ENCODE measurements at places on chromosomes 2 and 18.

- DNase-seq, result peak; percentile 43
These were observed 34.9 kb downstream of the RNF144A start for GRCh38 chr2:6952101-6952500.

- no peak for DNase-seq
These were observed 107.0 kb downstream of the MGAT5 start for GRCh38 chr2:134360745-134361487.

DNA sequence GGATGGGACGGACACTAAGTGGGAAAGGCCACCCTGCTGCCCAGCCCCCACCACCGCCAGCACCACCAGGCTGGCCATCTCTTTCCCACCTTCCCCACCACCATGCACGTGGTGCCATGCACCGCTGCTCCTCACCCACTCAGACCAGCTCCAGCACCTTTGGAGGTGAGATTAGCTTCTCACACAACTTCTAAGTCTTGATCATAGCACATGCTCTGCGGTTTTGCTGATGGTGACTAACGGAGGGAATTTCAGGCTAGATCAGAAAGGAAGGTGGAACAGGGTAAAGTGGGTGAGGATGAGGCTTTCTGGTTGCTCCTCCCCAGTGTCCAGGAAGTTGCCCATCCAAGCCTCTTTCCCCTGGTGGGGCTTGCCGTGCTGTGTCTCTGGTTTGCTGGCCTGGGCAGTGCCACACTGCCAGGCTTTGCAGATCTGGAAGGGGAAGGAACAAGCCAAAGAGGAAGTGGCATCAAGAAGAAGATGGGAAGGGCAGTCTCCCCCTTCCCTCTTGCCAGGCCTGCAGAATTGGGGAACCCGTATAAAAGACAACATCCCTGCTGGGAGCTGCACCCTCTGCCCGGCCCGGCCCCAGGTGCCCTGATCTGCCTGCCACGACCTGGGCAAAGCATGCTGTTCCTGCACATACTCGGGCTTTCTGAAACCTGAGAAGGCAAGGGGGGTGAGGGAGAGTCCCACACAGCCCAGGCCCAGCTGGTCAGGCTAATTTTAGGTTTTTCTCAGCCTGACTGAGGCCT lies 44.3 kb upstream of the CAB39 start:
- DNase-seq, result peak; percentile 29

- peak; percentile 94 for DNase-seq
These were observed 486 bp upstream of the GPR39 start for GRCh38 chr2:132415915-132416722.

GRCh38 chr2:238155761-238156694 lies 2.7 kb upstream of the ERFE start:
- DNase-seq, result no peak

DNA sequence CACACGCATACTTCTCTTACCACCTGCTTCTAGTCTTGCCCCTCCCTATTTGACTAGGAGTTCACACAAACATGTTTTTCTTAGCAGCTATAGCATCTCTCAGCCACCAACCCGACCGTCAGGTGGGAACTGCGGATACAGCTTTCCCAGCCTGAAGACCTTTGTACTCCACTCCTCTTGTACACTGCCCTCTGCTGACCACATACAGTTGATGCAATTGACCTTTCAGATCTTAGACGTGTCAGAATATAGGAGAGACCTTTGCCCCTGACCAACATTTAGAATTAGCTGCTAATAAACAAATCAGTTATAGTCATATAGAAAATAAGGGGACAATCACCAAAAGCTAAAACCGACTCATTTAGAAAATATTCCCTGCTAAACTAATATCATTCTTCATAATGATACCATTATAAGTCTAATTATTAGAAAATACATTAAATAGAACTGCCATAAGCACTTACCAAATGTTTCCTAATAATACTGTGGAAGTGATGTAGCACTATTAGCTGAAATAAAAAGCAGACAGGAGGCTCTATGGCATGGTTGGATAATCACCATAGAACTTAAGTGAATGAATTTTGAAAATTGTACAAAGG lies 208.4 kb downstream of the RAD51AP2 start:
- peak; percentile 54 for DNase-seq

DNA sequence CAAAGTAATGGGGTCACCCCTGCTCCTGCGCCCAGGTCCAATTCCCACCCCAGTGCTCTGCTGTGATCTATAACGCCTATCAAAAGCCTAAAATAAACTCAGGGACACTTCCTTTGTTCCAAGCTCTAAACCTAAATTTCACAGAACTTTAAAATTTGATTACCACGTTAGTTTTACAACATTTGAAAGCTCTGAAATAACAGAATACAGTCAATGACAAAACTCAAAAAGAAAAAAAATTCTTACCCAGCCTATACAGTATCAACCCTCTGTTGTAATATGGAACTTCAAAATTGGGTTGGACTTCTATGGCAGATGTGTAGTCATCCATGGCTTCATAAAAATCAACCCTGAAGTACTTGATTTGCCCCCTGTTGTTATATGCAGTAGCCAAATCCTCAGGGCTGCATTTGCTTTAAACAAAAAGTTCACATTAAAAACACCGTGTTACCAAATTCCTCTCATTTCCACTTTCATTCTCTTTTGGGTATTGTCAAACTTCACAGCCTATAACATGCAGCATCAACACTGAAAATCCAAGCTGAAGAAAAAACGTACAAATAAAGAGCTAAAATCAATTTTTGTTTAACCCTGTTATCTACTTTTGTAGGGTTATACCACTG lies 4.0 kb downstream of the TTC32 start:
- DNase-seq, result no peak

GRCh38 chr2:166180951-166181812 lies 53.4 kb upstream of the SCN1A start:
- DNase-seq, result peak; percentile 53

DNA sequence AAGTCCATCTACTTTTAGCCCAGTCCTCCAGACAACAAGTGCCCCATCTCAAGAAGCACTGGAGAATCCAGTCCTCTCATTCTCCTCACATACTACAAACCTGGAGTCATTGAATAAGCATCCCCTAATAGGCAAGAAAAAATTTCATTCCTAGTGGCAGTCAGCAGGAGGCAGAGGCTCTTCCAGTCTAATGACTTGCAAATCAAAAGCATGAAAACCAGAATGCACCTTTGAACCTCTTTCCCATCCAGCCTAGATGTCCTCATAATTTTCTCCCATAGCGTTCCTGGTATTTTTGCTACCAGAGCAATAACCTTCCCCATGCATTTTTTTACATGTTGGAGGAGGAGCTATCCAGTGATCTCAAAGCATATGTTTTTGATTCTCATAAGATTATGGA lies 252.6 kb downstream of the TTC32 start:
- peak; percentile 74 for DNase-seq

GRCh38 chr2:42053791-42054701 lies 6.2 kb downstream of the PKDCC start:
- no peak for DNase-seq

All from fibroblast of mammary gland (primary cell).